ENCODE measurements at places on chromosomes 5 and 9.

- DNase-seq = no peak
These were observed 344.9 kb downstream of the ICE1 start for GRCh38 chr5:5767286-5767928.

GRCh38 chr9:111036946-111037345, 1.3 kb downstream of the LPAR1 start:
- no peak for DNase-seq

DNA sequence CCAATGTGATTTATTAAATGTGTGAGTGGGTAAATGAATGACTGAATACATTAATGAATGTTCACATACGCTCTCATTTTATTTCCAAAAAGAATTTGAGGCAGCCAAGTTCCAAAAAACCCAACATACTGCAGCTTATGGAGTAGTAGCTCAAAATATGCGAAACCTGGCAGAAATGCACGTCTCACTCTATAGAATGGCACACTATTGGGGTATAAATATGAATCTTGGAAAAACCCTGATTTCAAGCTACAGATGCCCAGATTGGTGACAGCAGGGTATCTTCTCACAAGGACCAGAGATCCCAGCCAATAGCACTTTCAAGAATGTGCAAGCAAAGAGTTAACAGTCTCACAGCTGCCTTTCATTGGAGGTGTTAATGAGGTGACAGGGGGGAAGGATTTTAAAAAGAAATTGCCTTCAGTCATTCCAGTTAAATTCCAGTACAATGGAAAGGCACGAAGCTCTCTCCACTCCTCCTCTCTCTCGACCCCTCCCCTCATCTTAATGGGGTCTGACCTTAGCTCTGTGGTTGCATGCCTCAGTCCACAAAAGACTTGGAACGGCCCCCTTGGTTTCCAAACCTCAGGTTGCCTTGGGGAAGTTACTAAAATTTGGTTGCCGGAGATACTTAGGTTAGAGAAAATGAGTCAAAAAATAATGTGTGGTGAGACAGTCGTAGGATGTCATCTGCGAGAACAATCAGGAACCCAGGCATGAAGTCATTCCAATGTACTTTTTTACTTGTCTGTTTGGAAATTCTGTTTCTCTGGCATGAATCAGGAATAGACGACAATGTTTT, 307.4 kb downstream of the NFIB start:
- DNase-seq = no peak

- DNase-seq = no peak
These were observed 96.0 kb downstream of the MEGF10 start for GRCh38 chr5:127386557-127386956.

- DNase-seq = no peak
These were observed 103.8 kb upstream of the ZNF618 start for GRCh38 chr9:113772121-113772810.

DNA sequence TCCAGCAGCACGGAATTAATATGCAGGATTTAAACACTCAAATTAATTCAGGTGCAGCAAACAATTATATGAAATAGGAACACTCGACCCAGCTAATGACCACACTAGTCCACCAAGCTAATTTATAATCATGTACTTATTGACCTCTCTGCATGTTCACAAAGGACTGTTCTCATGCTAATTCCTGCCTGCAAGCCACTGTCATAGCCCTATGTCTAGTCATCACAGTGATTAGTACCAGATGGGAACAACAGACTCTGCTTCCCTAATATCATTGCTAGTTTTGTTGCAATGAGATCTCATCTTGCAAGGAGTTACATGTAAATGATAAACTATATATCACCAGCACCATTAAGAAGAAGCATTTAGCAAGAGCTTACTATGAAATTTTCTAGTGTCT, 553.0 kb upstream of the GRAMD2B start:
- no peak for DNase-seq

DNA sequence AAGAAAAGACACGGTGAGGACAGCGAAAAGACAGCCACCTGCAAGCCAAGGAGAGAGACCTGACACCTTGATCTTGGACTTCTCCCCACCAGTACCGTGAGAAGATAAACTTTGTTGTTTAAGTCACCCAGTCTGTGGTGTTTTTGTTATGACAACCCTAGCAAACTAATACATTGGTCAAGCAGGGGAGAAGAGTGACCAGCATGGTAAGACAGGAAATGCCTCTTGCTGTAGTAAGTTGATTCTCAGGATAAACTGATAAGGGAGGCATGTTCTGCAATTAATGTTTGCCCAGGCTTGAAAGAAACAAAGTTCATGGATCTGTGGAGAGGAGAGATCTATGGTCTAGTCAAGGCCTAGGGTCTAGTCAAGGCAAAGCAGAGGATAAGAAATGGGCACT, 801.2 kb downstream of the MAT2B start:
- no peak for DNase-seq

Data from stimulated activated CD8-positive, alpha-beta memory T cell treated with anti-CD3 and anti-CD28 coated beads, Interleukin-15, amount 100 ng/mL, for 1 hour (primary cell).